ENCODE measurements at places on chromosomes 3 and 15. TPM values are rescaled to one million over a fixed set of nuclear protein-coding genes. Genes with fewer than 3 reads are reported as not detected.

DNA sequence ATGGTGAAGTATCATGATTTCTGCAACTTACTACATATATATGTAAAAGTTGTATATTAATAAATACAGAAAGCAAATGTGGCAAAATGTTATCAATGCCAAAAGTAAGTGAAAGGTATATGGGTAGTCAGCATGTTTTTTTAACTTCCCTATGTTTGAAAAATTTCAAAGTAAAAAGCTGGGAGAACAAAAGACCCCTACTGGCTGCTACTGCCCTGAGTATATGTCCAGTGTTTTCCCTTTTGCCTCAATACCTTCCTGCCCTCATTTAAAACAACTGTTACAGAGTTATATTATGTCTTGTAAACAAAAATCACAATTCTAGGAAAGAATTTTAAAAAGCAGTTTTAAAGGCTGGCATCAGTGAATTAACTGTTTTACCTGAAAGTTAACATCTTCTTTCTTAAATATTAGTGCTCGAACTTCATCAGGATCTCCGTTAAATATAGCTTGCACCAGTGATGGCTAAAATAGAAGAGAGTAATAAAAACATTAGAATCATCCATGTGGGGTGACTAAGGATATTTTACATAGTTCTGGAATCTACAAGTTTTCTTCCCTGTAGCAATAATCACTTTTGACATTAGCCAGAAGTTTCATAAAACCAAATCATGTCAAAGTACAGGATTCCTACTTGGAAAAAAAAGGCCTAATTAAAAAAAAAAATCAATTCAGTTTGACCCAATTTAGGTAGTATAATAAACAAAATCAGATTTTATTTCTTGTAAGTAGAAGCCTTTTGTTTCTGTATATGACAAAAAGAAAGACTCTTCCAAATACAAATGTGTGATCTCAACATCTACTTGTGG lies 2.7 kb downstream of the ANKRD28 start:
- no peak for DNase-seq

- no peak for DNase-seq
These were observed 135.6 kb downstream of the ALCAM start for GRCh38 chr3:105502333-105502732.

Gene DZIP1L
- total RNA-seq: 40.2 TPM

Gene CFAP100
- total RNA-seq: not detected

Measured in tibial nerve (tissue), 4 donors.